ENCODE measurements at places on chromosomes 5 and 9. TPM values are rescaled to one million over a fixed set of nuclear protein-coding genes. Genes with fewer than 3 reads are reported as not detected.

Gene GFI1B
- not detected for total RNA-seq

Gene KIF20A
- 21.6 TPM for total RNA-seq

Gene GPR150
- total RNA-seq, result 0.40 TPM

Gene QRFP
- total RNA-seq, result not detected

Gene PCDHA4
- total RNA-seq, result 0.59 TPM

Gene NIPAL4
- 0.07 TPM for total RNA-seq

Gene WNK2
- not detected for total RNA-seq

Gene ZNG1E
- total RNA-seq, result 18.7 TPM

Gene LRRC19
- total RNA-seq, result not detected

Gene GBA2
- 30.9 TPM for total RNA-seq

Gene FAM221B
- not detected for total RNA-seq

Gene PCDHGA8
- 4.0 TPM for total RNA-seq

Gene GABRA6
- total RNA-seq, result not detected

Gene HMGCS1
- total RNA-seq, result 61.5 TPM

Gene SIT1
- total RNA-seq, result 0.07 TPM

Gene DDX46
- total RNA-seq, result 20.5 TPM

Gene GFRA3
- 0.03 TPM for total RNA-seq

Gene CREB3
- total RNA-seq, result 72.7 TPM

Gene C9orf152
- total RNA-seq, result not detected

Gene ADAMTS19
- total RNA-seq, result 0.33 TPM

Gene SLC6A3
- total RNA-seq, result not detected

Gene APBB3
- 24.1 TPM for total RNA-seq

Gene GDNF
- 0.13 TPM for total RNA-seq

Gene SHOC1
- under 0.01 TPM for total RNA-seq

Gene PMPCA
- 45.8 TPM for total RNA-seq

Gene IFNA13
- not detected for total RNA-seq

Gene IRX2
- total RNA-seq, result 0.69 TPM

Gene PCDHGA10
- total RNA-seq, result 8.3 TPM

Gene SPAG8
- total RNA-seq, result 1.3 TPM

Gene CDH9
- total RNA-seq, result not detected

Gene SLC6A18
- not detected for total RNA-seq

Gene C9orf50
- 0.26 TPM for total RNA-seq

Gene SLC6A7
- total RNA-seq, result not detected

Gene TMEM215
- total RNA-seq, result not detected

Gene RNF38
- 13.6 TPM for total RNA-seq

Gene FOXD4L6
- 0.17 TPM for total RNA-seq

Gene SPOCK1
- 305 TPM for total RNA-seq

Gene ZNF618
- 13.2 TPM for total RNA-seq

Gene RANBP17
- total RNA-seq, result 12.5 TPM

Gene FOXD4L4
- total RNA-seq, result 0.20 TPM

Gene ARL10
- total RNA-seq, result 30.0 TPM

Gene ACTBL2
- 0.03 TPM for total RNA-seq

Gene GMCL2
- not detected for total RNA-seq

Gene PCDHB12
- 0.46 TPM for total RNA-seq

Gene NTNG2
- 3.8 TPM for total RNA-seq

Gene GARIN3
- not detected for total RNA-seq

Gene WHRN
- total RNA-seq, result 1.6 TPM

Gene TRIM36
- 0.13 TPM for total RNA-seq

Gene PPP1R2B
- total RNA-seq, result 0.07 TPM

Gene NUTM2G
- not detected for total RNA-seq

Gene COL23A1
- total RNA-seq, result 0.10 TPM

Gene EGR1
- total RNA-seq, result 7.8 TPM

Gene PHYHD1
- total RNA-seq, result 9.3 TPM

Gene DNM1
- 1.9 TPM for total RNA-seq

Gene PDZD2
- total RNA-seq, result 0.46 TPM

Measured in smooth muscle cell of the pulmonary artery (primary cell).